Type B pancreatic cell (in vitro differentiated cells): ENCODE measurements at places on chromosomes 13 and 19. TPM values are rescaled to one million over a fixed set of nuclear protein-coding genes. Genes with fewer than 3 reads are reported as not detected.

- H3K4me3 ChIP-seq = no peak overlapping the region
- H3K36me3 ChIP-seq = no peaks in the 10 kb centered on the region
- no peak overlapping the region for H3K27ac ChIP-seq
- DNase-seq = no peak
These were observed 111.5 kb upstream of the DIAPH3 start for GRCh38 chr13:60275208-60275607.

The LRRC63 gene
- 0.24 and 0.29 TPM in 2 replicates for total RNA-seq

- no peaks in the 10 kb centered on the region for H3K27me3 ChIP-seq
- H3K4me1 ChIP-seq = peaks cover 22% of the 10 kb centered on the region
- peaks cover 13% of the 10 kb centered on the region for H3K36me3 ChIP-seq
- no peak overlapping the region for H3K4me3 ChIP-seq
These were observed 47.4 kb downstream of the SIPA1L3 start for GRCh38 chr19:37954421-37954874.

DNA sequence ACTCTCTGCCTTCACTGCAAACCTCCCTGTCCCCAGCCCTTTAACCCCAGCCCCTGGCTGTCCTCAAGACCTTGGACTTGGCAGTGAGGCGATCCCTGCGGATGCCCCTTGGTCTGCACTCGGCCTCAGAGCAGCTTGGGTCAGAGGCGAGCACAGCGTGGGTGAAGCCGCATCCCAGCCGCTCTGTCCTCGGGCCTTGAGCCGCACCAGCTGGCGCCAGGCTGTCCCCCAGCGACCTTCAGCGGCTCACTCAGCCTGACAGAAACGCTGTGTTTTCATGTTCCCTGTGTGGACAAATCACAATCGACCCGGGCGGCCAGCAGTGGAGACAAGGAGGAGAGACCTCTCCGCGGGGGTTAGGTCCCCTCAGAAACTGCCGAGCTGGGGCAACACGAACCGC is 52.0 kb downstream of the GNG7 start:
- no peaks in the 10 kb centered on the region for H3K36me3 ChIP-seq
- H3K4me1 ChIP-seq = no peaks in the 10 kb centered on the region

DNA sequence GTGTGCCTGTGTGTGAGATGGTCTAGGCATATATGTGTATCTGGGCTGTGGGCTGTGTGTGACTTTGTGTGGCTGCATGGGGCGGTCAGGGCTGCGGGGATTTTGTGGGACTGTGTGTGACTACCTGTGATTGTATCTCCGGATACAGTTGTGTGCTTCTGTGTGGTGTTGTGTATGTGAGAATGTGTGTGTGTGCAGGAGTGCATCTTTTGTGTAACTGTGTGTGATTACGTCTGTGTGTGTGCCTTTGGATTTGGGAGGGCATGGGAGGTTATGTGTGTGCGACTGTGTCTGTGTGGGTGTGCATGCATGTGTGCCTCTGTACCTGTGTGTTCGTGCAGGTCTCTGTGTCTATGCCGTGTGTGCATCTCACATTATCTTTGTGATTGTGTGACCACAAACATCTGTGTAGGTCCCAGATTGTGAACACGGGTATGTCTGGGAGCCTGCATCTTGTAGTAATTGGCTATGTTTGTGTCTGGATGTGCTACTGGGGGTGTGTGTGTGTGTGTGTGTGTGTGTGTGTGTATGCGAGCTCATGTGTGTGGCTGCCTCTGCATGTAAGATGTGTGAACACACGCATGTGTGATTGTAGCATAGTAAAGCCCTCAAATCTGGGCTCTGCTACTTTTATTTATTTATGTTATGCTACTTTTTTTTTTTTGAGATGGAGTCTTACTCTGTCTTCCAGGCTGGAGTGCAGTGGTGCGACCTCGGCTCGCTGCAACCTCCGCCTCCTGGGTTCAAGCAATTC is 7.6 kb downstream of the EHD2 start:
- no peak for DNase-seq
- peak overlapping the region; percentile 8 for H3K27ac ChIP-seq
- no peak overlapping the region for H3K4me3 ChIP-seq
- H3K27me3 ChIP-seq = peaks cover 6% of the 10 kb centered on the region
- no peaks in the 10 kb centered on the region for H3K36me3 ChIP-seq

DNA sequence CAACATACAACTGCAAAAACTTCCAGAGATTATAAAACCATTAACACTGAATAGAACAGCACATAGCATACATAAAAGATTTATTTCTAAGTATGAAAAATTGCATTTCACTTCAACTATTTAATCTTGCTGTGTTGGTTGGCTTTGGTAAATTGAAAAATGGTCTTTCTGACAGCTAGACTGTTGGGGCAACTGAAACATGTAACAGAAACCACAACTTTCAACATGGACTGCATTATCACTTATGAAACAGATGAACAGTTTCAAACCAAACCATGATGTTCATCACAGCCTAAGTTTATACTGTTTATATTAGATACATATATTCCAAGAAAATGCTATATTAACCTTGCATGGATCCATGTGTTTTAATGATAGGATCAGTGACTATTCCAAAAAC is 324.1 kb upstream of the PCDH9 start:
- DNase-seq = no peak
- H3K4me1 ChIP-seq = no peaks in the 10 kb centered on the region
- no peaks in the 10 kb centered on the region for H3K27me3 ChIP-seq
- H3K27ac ChIP-seq = no peak overlapping the region

GRCh38 chr19:40932008-40932959 is 50.3 kb upstream of the CYP2A7 start:
- no peak overlapping the region for H3K27ac ChIP-seq
- no peak for DNase-seq
- H3K36me3 ChIP-seq = no peaks in the 10 kb centered on the region
- no peaks in the 10 kb centered on the region for H3K4me1 ChIP-seq

DNA sequence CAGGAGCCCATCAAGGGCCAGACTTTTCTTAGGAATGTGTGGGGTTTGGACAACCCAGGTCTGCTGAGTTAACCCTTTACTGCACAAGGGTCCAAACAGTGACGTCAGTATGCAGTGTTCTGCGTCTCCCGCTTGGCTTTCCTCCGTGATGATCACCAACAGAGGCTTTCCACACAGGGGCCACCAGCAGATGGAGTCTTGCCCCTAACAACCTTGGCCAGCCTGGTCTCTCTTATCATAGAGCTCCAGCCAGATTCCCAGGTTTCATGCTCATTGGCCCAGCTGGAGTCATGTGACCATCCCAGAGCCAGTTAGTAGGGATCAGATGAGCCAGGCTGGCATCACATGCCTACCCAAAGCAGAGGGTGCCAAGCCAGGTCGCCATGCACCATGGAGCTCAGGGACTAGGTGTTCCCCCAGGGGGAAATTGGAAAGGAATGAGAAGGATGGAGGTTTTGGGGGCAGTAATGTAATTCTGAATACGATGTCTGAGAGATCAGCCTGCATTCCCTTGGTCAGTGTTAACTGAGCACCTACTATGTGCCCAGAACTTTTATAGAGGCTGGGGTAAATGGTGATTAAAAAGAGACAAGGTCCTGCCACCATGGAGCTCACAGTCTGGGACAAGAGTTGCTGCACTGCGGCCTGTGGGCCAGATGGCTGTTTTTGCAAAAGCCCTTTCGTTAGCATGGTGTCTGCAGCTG is 61.2 kb downstream of the MYH14 start:
- no peak overlapping the region for H3K27ac ChIP-seq
- H3K4me1 ChIP-seq = no peaks in the 10 kb centered on the region
- H3K36me3 ChIP-seq = peaks cover 4% of the 10 kb centered on the region
- H3K4me3 ChIP-seq = no peak overlapping the region
- no peak for DNase-seq

DNA sequence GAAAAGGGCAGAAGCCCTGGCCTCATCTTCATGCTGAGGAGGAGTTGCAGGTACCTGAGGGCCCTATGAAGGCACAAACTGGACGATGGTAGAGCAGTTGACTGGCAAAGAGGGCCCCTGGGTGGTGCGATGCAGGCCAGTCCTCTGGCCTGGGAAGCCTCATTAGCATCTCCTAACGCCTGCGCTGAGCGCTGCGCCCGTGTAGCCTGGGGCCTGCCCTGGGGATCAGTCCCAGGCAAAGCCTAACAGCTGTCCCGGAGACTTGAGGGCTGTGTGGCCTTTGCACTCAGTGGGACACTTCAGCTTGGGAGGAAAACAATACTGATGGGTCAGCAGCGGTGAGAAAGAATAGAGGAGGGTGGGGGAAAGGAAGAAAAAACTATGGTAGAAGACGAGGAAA is 187.7 kb downstream of the RAP2A start:
- H3K27me3 ChIP-seq = peaks cover 28% of the 10 kb centered on the region
- H3K36me3 ChIP-seq = no peaks in the 10 kb centered on the region
- H3K4me1 ChIP-seq = no peaks in the 10 kb centered on the region
- H3K4me3 ChIP-seq = no peak overlapping the region

The CCDC70 gene
- not detected in 2 replicates for total RNA-seq
